ENCODE measurements at places on chromosomes 5 and 9.
A peak's percentile ranks its signal among the peaks of the same experiment; 100 is the strongest.

DNA sequence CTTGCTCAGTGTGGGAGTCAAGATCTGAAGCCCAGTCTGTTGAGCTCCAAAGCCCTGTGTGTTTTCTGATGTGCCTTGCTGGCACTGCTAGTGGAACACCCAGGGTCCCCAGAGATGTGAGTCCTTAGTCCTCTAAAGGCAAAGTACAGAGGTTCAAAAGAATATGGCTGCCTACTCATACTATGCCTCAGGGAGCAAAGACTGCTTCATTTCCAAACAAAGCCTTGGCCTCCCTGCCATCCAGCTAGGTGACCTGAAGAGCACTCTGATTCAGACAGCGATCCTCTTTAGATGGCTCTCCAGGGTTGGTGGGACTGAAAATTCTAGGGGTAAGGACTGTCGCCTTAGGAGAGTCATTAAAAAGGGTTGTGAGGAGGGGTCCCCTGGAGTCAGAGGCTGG lies 2.0 kb downstream of the PRLR start:
- DNase-seq, result no peak

- no peak for DNase-seq
Observed at GRCh38 chr5:125245216-125245615, 498.8 kb upstream of the ZNF608 start.

GRCh38 chr9:108972626-108973209 lies 38.5 kb downstream of the ABITRAM start:
- DNase-seq, result peak; percentile 22

- no peak for DNase-seq
Observed at GRCh38 chr5:28430565-28431178, 1392.3 kb upstream of the CDH9 start.

DNA sequence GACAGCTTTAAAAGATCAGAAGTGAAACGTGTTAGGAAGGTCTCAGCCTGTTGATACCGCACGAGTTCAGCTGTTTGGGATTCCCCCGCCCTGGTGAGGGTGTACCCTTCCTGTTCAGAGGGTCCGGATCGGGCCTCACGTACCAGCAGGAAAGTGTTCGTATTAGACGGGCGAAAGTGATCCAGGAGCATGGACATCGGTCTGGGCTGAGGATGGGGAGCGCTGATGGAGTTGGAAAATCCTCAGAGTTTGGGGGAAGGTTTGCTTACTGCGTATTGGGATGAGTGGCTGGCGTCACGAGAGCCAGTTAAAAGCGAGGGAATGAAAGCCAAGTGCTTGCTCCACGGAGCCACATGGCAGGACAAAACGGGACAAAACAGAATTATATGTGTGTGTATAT lies 47.4 kb downstream of the IRX2 start:
- DNase-seq, result no peak

DNA sequence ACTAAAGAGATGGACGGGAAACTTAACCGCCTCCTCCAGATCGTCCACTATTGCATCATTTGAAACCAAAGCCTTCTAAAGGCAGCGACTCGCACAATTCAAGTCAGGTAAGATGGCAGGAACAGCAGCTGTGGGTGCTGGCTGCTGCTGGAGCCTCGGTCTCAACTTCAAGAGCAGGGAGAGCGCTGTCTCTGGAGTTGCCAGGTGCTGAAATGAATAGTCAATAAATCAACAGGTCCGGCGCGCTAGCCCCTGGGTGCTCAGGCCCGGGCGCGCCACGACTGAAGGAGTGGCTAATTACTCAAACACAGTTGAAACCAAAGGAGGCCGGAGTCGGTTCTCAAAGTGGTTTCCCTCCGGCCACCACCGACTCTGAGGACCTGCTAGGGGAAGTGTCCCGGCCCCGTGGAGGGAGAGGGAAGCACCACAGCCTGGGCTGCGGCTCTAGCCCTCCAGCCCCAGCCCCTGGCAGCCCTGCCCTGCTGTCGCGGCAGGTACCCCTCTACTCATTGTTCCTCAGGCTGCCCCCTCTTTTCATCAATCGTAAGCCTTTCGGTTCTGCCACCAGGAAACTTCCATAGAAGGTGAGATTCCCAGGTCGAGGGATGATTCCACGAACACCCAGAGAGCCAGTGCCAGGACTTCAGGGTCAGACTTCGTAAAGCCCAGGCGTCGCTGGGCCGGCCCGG lies 804 bp downstream of the TTC39B start:
- peak; percentile 35 for DNase-seq

- no peak for DNase-seq
Observed at GRCh38 chr5:78509145-78509865, 139.3 kb downstream of the LHFPL2 start.

GRCh38 chr5:119895066-119895465 lies 265.7 kb downstream of the FAM170A start:
- peak; percentile 56 for DNase-seq

GRCh38 chr5:145586661-145587307 lies 248.4 kb downstream of the PRELID2 start:
- no peak for DNase-seq

DNA sequence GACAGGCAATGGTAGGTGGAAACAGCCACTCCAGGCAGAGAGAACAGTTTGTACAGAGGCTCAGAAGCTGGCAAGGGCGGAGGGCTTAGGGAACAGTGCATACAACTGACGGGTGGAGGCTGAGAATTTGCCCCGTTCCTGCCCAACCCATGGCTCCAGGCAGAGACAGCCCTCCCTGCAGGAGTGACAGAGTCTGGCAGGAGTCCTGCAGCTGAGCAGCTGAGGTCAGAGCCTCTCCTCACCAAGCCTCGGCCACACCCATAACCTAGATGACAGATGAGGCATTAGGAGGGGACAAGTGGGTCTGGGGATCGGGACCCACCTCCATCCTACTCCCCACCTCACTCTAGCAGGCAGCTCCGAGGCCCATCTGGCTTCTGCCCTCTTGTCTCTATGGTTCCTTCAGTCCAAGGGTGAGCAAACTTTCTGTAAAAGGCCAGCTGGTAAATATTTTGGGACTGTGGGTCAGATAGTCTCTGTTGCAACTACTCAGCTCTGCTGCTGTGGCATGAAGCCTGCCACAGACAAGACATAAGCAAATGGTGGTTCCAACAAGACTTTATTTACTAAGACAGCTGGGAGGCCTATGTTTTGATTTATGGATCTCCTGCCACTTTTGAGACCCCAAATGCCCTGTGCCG lies 83.7 kb downstream of the SH3TC2 start:
- no peak for DNase-seq

- DNase-seq, result peak; percentile 24
Observed at GRCh38 chr5:170429014-170429413, 39.8 kb upstream of the KCNMB1 start.

- DNase-seq, result no peak
Observed at GRCh38 chr5:53017383-53017782, 28.2 kb downstream of the ITGA2 start.

DNA sequence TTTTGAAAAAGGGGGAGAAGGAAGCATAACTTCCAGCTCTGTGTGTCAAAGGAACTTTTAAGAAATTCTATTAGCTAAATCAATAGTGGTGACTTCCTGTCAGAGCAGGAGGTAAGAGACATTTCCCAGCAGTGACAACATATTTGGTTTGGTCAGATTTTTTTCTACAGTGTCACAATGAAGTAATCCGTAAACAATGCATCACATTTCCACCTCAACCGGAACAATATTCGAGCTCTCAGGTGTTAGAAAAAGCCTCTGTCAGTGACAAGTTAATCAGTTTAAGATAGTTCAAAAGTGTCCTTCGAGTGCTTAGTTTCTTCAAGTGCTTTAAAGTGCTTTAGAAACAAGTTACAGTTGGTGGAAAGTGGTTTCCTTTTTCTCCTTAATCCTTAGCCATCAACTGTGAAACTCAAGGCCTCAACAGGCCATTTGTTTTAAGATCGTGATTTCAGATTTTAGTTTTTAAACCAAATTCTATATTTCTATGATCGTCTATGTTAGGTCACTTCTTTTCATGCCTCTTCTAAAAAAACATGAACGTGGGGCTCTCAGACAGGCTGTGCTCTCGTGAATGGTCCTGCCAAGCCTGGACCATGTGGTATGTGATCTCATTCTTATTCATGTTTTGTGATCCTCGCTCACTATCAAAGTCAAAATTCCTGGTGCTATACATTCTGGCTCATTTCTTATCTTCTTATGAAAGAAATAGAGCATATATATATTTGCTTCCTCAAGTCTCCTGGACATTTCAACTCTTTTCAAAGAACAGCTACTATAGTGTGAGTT lies 181.9 kb upstream of the HMHB1 start:
- peak; percentile 38 for DNase-seq

DNA sequence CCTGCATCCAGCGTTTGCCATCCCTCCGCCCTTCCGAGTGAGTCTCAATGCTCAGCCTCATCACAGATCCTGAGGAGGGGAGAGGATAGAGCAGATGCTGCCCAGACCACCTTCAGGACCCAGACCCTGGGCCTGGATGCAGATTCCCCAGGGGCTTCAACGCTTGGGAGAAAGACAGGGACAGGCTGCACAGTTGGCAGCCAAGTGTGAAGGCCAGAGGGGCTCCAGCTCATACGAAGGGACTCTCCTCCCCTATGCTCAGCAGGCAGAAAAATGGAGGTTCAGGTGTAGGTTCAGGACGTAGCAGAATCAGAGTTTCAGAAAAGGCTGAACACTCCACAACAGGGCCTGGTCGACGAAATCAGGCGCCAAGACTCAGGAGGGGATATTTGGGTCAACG lies 378.5 kb upstream of the IRX1 start:
- DNase-seq, result no peak

- peak; percentile 37 for DNase-seq
Observed at GRCh38 chr9:131886826-131887225, 146.9 kb upstream of the RAPGEF1 start.

GRCh38 chr5:6282352-6282751 lies 96.0 kb downstream of the MED10 start:
- DNase-seq, result no peak

All from fibroblast of skin of scalp (primary cell).